ENCODE measurements at places on chromosomes 12 and 14.

GRCh38 chr12:122876731-122877130 is 19.2 kb downstream of the VPS37B start:
- no peak for DNase-seq

- DNase-seq, result no peak
These were observed 20.6 kb downstream of the RFLNA start for GRCh38 chr12:124315372-124316044.

GRCh38 chr12:57738661-57739237 is at the start of gene AGAP2:
Gene AGAP2, minus strand, starts transcription at chr12:57738742. Its CDS starts 496 bp downstream, at chr12:57738246.
- no peak for DNase-seq

DNA sequence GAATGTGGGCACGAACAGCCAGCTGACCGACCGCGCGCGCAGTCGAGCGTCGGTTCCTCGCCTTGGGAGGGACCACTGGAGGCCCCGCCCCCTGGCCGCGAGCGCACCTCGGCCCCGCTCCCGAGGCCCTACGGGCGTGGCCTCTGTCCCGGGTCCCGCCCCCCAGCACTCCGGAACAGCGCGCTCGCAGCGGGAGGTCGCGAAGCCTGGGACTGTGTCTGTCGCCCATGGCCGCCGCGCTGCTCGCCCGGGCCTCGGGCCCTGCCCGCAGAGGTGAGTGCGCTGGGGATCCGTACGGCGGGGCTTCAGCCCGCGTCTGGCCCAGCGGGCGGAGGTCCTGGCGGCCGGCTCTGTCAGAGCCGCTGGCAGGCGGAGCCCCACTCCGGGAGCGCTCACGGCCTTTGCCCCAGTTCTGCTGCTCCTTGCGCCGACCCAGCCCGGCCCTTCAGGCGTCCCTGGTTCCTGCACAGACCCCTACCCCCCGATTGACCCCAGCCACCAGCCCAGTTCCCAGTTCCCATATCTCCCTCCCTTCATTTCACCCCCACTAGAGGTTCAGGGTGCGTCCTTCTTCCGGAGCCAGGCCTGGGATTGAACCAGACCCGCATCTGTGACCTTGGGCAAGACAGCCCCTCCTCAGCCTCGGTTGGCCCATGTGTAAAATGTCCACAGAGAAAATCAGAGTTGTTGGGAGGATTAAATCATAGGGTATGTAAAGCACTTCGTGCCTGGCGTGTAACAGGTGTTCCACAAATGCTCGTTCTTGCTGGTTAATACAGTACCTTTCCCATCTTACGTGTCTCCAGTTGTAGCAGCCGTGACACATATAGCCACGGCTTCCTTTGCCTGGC is at the start of gene ACADS:
Gene ACADS (plus strand): TSS at position 168 of the 851 bp plus-strand sequence. CDS start 60 bp downstream, at position 228.
- peak; percentile 85 for DNase-seq

DNA sequence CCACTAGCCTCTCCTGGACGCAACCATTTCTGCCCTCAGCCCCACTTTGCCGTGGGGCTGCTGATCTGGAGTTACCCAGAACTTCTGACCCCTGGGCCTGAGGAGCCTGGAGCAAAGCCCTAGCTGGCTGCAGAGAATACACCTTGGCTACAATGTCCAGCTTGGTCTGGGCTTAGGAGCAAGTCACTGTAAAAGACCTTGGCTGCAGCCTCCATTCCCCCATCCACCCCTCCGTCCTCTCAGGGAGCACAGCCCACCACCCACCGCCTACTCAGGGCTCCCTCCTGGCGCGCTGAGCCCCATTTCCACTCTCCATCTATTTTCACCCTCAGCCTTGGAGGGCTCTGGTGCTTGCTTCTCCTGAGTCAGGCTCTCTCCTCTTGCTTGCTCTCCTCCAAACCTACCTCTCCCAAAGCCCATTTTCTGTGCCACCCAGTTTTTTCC is 42.9 kb downstream of the ERH start:
- no peak for DNase-seq
